ENCODE measurements at places on chromosomes 5 and 9. TPM values are rescaled to one million over a fixed set of nuclear protein-coding genes. Genes with fewer than 3 reads are reported as not detected.

NEUROG1 gene
- not detected for total RNA-seq

PCDHA9 gene
- 0.04 TPM for total RNA-seq

EIF4EBP3 gene
- total RNA-seq, result 2.6 TPM

CXCL14 gene
- 21.3 TPM for total RNA-seq

PRR16 gene
- total RNA-seq, result 6.0 TPM

SPINK4 gene
- 0.31 TPM for total RNA-seq

PCDHGA4 gene
- 1.8 TPM for total RNA-seq

TRAF1 gene
- 3.2 TPM for total RNA-seq

FGF18 gene
- 27.8 TPM for total RNA-seq

DND1 gene
- 0.31 TPM for total RNA-seq

ARL14EPL gene
- 0.09 TPM for total RNA-seq

OR13F1 gene
- total RNA-seq, result not detected

DDX4 gene
- 0.04 TPM for total RNA-seq

ST8SIA4 gene
- 9.3 TPM for total RNA-seq

Measured in muscle of leg (tissue), 16 donors.